ENCODE measurements at places on chromosomes 2 and 18.

GRCh38 chr18:13308369-13308768, 89.8 kb downstream of the LDLRAD4 start:
- DNase-seq = no peak

GRCh38 chr2:121099329-121100290, 185.4 kb downstream of the TFCP2L1 start:
- DNase-seq = no peak

- DNase-seq = no peak
Measured at GRCh38 chr2:11168488-11168887, 13.2 kb downstream of the SLC66A3 start.

DNA sequence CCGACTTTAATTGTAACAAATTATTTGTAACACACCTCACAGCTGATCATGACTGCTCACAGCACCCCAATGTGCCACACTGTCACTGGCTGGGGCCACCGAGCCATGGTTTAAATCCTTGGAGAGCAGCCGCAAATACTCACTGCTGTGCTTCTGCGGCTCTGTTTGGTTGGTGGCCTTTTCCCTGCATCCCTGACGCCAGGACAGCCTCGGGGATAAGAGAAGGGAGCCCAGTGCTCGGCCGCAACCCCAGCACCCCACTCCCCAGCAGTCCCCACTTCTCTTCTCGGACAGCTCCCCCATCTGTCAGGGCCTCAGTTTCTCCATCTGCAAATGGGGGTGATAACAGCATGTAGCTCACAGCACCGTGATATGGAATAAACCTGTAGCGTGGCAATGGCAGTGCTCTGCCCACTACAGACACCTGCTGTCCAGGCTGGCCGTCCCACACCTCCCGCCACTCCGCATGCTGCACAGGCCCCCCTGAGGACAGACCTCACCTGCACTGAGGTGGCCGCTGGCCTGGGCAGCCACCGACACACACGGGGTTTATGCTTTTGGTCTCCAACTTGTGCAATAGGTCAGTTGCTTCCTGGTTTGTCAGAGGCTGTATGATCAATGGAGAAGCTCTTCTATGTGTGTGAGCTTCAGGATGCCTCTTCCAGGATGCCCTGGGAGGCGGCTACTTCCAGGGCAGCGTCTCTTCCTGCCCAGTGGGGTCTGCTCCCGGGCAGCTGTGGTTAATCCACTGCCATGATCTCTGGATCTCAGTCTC, 87.1 kb downstream of the NDUFA10 start:
- DNase-seq = no peak

- DNase-seq = no peak
Measured at GRCh38 chr2:5102823-5103222, 589.4 kb upstream of the SOX11 start.

DNA sequence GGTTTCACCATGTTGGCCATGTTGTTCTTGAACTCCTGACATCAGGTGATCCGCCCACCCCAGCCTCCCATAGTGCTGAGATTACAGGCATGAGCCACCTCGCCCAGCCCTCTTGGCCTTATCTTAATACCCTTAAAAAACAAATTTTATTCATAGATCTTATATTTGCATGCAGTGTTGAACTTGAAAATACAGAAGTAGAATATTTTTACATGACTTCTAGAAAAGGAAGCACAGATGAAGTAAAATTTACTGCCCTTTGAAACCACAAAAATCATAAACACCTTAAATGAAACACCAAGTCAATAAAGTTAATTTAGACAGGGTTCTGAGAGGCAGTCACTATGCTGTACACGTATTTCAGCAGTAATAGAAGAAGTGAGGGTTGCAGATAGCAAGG, 145.7 kb downstream of the CERS6 start:
- no peak for DNase-seq

DNA sequence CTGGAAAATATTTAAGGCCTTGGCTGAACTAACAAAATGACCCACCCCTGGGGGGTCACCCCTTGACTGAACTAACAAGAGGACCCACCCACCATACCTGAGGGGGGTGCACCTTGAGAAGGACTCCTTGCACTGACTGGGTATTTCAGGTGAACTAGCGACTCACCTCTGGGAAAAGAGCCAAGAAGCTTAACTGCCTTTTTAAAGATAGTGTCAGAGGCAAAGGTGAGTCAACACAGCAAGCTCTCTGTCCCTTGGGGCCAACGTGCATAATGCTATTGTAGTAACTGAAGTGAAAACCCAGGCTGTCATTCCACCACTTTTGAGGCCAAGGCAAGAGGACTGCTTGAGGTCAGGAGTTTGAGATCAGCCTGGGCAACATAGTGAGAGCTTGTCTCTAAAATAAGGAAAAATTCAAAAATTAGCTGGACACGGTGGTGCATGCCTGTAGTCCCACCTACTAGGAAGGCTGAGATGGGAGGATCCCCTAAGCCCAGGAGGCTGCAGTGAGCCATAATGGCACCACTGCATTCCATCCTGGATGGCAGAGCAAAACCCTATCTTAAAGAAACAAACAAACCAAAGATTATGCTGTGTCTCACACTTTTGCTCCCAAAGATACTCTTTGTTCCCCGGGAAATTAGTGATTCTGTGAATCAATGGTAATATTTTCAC, 36.4 kb upstream of the ZCCHC2 start:
- DNase-seq = no peak

DNA sequence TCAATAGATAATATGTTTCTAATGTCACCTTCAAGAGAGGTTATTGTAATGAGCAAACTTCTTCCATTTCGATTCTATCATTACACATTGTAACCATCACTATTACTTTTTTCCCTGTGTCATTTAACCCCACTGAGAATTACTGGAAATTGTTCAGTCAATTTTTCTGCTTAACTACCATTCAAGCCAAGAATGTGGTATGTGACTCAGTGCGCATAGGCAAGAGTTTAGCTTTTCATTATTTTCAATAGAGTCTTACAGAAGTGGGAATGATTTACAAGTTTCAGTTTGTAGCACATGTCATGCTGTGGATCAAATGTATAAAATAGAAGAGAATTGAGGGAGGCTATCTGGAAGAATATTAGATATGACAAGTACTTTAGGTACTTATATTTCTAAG, 34.3 kb upstream of the PIEZO2 start:
- DNase-seq = no peak

- DNase-seq = no peak
Measured at GRCh38 chr2:236782938-236783337, 213.3 kb downstream of the ACKR3 start.

DNA sequence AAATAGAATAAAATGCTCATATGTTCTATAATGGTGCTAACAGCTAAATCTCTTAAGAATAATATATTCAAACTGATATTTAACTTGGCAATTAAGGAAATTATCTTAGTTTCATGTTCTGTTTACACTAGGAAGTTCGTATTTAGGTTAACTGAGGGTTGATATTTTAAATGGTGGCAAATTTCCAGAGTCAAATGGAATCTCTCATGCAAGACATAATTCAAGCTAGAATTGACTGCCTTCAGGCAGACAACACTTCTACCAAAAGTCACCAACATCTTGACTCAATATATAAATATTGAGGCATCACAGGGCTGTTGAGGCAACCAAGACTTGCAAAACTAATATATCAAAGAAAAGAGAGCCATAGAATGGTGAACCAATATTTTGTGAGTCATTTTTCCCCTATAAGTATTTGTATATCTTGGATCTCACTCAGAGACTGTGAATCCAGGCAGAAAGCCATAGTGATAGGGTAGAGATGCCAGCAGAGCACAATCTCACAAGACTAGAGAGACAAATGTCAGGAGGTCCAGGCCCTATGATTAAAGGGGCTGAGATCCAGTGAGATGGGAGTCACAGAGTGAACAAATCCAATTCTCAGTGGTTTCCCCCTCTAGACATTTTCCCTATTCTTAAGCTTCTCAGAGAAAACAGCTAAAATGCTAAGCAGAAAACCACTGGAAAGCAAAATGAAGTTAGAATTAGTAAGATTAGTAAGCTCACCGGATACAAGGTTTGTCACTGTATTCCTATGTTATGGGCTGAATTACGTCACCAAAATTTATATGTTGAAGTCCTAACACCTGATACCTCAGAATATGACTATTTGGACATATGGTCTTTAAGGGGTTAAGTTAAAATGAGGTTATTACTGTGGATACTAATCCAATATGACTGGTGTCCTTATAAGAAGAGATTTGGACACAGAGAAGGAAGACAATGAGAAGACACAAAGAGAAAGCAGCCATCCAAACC, 358.2 kb upstream of the UBE2E3 start:
- peak; percentile 68 for DNase-seq

- DNase-seq = no peak
Measured at GRCh38 chr2:231379266-231380215, 16.0 kb upstream of the B3GNT7 start.

DNA sequence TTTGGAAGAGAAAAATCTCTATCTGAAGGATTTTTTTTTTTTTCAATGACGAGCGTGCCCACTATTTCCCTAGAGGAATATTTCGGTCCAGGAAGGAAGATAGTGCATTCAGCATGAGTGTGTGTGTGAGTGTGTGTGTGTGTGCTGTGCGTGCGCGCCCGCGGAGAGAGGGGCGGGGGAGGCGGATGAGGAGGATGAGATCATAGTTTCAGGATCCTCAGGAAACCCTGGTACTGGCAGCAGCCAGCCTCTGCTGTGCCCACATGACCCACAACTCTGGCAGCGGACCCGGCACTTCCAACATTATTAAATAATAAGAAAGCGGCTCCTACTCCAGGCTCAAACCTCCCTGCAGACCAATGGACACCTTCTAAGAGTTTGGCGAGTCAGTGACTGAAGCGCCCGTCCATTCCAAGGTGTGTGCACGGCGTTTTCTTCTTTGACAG, 217.0 kb upstream of the DTNA start:
- peak; percentile 17 for DNase-seq

GRCh38 chr2:66547887-66548286, 113.0 kb downstream of the MEIS1 start:
- DNase-seq = no peak

- DNase-seq = peak; percentile 97
Measured at GRCh38 chr2:189393440-189394111, 47.7 kb upstream of the WDR75 start.

- peak; percentile 25 for DNase-seq
Measured at GRCh38 chr18:73563901-73564472, 583.6 kb downstream of the FBXO15 start.

- no peak for DNase-seq
Measured at GRCh38 chr18:64027931-64028695, 58.2 kb downstream of the SERPINB8 start.

DNA sequence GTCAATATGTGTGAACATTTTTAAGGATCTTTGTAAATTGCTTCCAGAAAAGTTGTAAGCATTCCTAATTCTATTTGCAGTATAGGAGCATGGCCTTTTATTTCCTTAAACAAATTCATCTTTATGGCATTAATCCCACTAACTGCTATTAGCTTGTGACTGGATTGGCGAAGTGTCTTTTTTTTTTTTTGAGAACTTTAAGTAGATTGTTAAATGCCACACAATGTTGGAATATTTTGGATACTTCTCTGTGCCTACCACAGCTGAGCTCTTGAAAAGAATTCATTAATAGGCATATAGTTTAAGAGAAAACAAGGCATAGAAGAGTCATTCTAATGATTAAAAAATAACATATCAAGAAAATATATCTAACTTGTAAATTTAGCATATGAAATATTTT, 129.7 kb downstream of the LAMA3 start:
- no peak for DNase-seq

DNA sequence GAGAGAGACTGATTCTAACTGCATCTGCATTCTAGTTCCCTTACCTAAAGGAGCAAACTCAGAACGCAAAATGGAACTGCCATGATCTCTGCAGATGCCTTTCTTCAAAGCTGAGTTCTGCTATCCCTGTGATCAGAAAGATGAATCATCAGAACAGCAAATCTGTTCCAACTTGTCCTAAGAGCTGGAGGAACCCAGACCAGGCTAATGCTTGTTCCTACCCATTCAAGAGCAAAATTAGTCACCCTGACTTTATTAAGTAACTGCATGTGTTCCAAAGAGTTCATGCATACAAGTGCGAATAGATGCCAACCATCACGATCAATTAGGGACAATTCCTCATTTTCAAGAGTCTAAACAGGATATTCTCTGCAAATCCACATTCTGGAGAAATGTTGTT, 46.5 kb downstream of the MBP start:
- no peak for DNase-seq

DNA sequence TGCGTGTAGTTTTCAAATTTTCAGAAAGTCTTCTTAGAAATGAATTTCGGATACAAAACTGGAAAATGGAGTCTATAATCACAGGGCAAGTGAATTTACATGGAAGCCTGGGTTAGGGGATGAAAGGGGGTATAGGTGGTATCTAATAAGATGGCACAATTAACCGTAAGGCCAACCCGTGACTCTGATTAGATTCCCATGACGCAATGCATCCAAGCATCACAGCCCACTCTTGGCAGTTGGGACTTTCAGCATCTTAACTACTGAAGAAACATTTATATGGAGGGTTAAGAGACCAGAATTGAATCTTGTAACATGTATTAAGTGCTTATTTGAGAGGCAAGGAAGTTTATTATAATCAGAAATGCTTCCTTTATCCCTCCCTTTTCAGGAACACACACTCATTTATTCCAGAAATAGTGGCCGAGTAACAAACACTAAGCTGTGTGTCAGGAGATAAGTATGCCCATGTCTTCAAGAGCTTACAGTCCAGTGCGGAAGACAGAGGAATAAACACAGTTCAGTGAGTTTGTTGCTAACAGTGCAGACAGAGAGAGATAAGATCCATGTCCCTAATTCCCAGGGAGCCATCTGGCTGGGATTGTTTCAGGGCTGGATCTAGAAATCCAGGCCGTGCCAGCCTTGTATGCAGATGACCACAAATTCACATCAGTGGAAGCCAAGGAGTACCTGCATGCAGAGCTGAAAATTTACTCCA, 151.2 kb downstream of the ANTXR1 start:
- DNase-seq = no peak

DNA sequence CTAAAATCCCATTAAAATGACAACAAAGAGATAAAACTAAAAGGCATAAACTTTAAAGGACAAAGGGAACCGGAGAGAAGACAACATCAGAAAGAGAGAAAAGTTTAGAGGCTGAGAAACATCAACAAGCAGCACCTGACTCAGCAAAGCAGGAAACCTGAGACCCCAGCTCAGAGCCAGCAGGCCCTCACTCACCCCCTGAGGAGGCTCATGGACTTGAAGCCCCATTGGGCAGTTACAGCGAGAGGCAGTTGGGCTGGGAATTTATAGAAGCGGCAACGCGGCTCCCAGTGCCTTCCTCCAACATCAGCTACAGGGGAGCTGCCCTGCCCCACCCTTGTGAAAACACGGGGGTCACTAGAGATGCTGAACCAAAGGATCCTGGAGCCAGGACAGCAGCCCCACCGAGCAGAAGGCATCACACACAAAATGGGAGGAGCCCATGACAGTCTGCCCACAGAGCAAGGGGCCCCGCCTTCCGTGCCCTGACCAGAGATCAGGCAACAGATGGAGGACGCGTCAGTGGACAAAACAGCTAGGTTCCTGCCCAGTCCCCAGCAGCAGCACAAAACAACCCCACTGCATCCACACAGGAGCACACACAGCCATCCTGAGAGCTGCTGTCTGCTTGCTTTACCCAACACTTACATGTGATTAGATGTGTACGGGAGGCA, 52.7 kb downstream of the CMPK2 start:
- no peak for DNase-seq

GRCh38 chr2:134080386-134081089, 173.3 kb upstream of the MGAT5 start:
- no peak for DNase-seq

All from fibroblast of skin of left biceps (primary cell).